ENCODE measurements at places on chromosomes 4 and X. TPM values are rescaled to one million over a fixed set of nuclear protein-coding genes. Genes with fewer than 3 reads are reported as not detected.

Gene NEXMIF
- total RNA-seq: 1.8 TPM

Gene EDA
- total RNA-seq: 6.0 TPM

Gene CT45A1
- total RNA-seq: not detected

Gene ADGRG2
- total RNA-seq: 2.1 TPM

Gene FHIP1A
- 7.8 TPM for total RNA-seq

Gene MTMR8
- 2.5 TPM for total RNA-seq

Gene PRSS12
- total RNA-seq: 1.2 TPM

Gene CACNA1F
- total RNA-seq: 0.23 TPM

Gene TSPAN7
- total RNA-seq: 21.3 TPM

Gene CDX4
- total RNA-seq: not detected

Gene ADH7
- not detected for total RNA-seq

Gene TEC
- 3.2 TPM for total RNA-seq

Gene CXCL8
- 2.6 TPM for total RNA-seq

Gene TKTL1
- not detected for total RNA-seq

Gene SFRP2
- not detected for total RNA-seq

Gene WWC2
- 37.0 TPM for total RNA-seq

Gene ZGRF1
- 5.5 TPM for total RNA-seq

Gene TMSB15B
- total RNA-seq: 14.3 TPM

Gene MSMO1
- total RNA-seq: 26.8 TPM

Gene FAM9C
- not detected for total RNA-seq

Gene MAP3K15
- total RNA-seq: 1.4 TPM

Gene NDP
- 50.7 TPM for total RNA-seq

Gene MTNR1A
- not detected for total RNA-seq

Gene ADRA2C
- total RNA-seq: 10.6 TPM

Gene IL2
- not detected for total RNA-seq

Gene GRK4
- total RNA-seq: 5.1 TPM

Gene SOD3
- 33.0 TPM for total RNA-seq

Gene FGB
- total RNA-seq: not detected

Gene SLIT2
- total RNA-seq: 9.2 TPM

Gene PDGFRA
- total RNA-seq: 718 TPM

Gene TMEM271
- not detected for total RNA-seq

Gene LAMP2
- 68.1 TPM for total RNA-seq

Gene AFP
- not detected for total RNA-seq

Gene PLCXD1
- 5.8 TPM for total RNA-seq

Gene CCNA2
- total RNA-seq: 2.2 TPM

Gene F11
- 0.20 TPM for total RNA-seq

Gene MSANTD1
- 0.72 TPM for total RNA-seq

Gene DCAF8L2
- total RNA-seq: 0.27 TPM

Gene LANCL3
- total RNA-seq: under 0.01 TPM

Gene NAT8L
- 3.0 TPM for total RNA-seq

Gene CXCL11
- total RNA-seq: 0.18 TPM

Gene LIMCH1
- total RNA-seq: 18.6 TPM

Gene IL13RA2
- not detected for total RNA-seq

Gene RASSF6
- 1.6 TPM for total RNA-seq

Gene FHDC1
- 1.5 TPM for total RNA-seq

Gene SYP
- 2.9 TPM for total RNA-seq

Gene ARHGAP36
- total RNA-seq: 0.13 TPM

Gene ATP8A1
- total RNA-seq: 23.7 TPM

Gene HSFX2
- 0.66 TPM for total RNA-seq

Gene FAM184B
- not detected for total RNA-seq

Gene VSIG4
- total RNA-seq: 4.4 TPM

Gene FGA
- not detected for total RNA-seq

Gene CCDC149
- 21.4 TPM for total RNA-seq

Gene WDFY3
- 90.0 TPM for total RNA-seq

Gene VCX2
- not detected for total RNA-seq

Gene XKRX
- total RNA-seq: 0.24 TPM

Gene TEX13C
- not detected for total RNA-seq

Gene HGFAC
- 0.15 TPM for total RNA-seq

Gene DLG3
- 28.6 TPM for total RNA-seq
